Stimulated activated CD8-positive, alpha-beta memory T cell treated with anti-CD3 and anti-CD28 coated beads, Interleukin-4, amount 100 ng/mL, for 1 hour (primary cell): ENCODE measurements at places on chromosomes 16 and 17.

- DNase-seq = no peak
These were observed 130.3 kb downstream of the SKAP1 start for GRCh38 chr17:48299760-48300159.

GRCh38 chr16:13254998-13255614 lies 353.7 kb downstream of the SHISA9 start:
- DNase-seq = no peak

- no peak for DNase-seq
These were observed 37.7 kb upstream of the TOB1 start for GRCh38 chr17:50903604-50904517.

GRCh38 chr17:50014471-50015088 lies 19.6 kb upstream of the DLX3 start:
- no peak for DNase-seq

DNA sequence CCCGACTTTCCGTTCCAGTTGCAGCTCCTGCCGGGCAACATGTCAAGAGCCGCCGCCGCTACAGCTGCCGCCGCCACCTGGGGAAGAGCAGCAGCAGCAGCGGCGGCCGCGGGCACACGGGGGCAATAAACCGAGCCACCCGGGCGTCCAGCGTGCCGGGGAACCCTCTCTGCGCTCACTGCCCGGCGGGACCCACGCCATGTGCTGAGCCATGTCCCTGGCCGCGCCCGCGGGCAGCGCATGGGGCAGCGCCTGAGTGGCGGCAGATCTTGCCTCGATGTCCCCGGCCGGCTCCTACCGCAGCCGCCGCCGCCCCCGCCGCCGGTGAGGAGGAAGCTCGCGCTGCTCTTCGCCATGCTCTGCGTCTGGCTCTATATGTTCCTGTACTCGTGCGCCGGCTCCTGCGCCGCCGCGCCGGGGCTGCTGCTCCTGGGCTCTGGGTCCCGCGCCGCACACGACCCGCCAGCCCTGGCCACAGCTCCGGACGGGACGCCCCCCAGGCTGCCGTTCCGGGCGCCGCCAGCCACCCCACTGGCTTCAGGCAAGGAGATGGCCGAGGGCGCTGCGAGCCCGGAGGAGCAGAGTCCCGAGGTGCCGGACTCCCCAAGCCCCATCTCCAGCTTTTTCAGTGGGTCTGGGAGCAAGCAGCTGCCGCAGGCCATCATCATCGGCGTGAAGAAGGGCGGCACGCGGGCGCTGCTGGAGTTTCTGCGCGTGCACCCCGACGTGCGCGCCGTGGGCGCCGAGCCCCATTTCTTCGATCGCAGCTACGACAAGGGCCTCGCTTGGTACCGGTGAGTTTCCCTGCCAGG lies 604 bp downstream of the HS3ST3B1 start:
- no peak for DNase-seq

- no peak for DNase-seq
These were observed 16.1 kb downstream of the SGCA start for GRCh38 chr17:50181591-50182560.

DNA sequence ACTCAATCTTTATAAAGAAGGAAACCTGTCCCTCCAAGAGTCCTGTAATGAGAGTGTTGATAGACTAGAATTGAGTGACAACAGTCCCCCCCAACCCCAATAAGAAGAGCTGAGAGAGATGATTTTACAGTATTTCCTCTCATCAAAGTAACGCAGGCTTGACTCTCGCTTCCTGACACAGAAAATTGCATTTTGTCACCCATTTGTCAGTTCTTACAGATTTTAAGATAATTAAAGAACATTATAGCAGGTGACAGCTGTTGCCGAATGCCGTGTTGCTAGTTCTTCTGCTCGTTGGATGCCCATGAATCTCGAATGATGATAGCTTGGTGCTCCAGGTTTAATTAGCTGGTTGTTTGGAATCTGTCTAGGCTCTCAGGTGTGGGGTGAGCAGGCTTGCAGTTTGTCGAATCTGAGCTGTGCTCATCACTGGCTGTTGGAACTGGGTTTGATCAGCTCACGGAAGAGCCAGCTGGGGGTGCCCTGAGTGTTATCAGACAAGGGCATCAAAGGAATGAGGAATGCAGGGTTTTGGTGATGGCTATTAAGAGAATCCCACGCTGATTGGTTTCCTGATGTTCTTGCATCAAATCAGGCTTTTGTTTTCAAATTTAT lies 84.8 kb upstream of the CPHXL start:
- no peak for DNase-seq
